Activated CD4-positive, alpha-beta memory T cell treated with anti-CD3 and anti-CD28 coated beads, Interleukin-2, amount 10 ng/mL, durations not matched to agents 7 days and 5 days (primary cell): ENCODE measurements at places on chromosomes 4 and X. TPM values are rescaled to one million over a fixed set of nuclear protein-coding genes. Genes with fewer than 3 reads are reported as not detected.

AFM gene
- total RNA-seq: not detected

AVPR2 gene
- not detected for total RNA-seq

VSIG4 gene
- total RNA-seq: not detected

RASGEF1B gene
- 2.4 TPM for total RNA-seq

KLB gene
- total RNA-seq: not detected

GAGE1 gene
- not detected for total RNA-seq

LRRC66 gene
- 0.30 TPM for total RNA-seq

SULT1E1 gene
- total RNA-seq: not detected

PPP4R3C gene
- total RNA-seq: not detected

MAGEC1 gene
- total RNA-seq: not detected

ASB9 gene
- 1.4 TPM for total RNA-seq

PFKFB1 gene
- 0.45 TPM for total RNA-seq

POLN gene
- total RNA-seq: 3.3 TPM

DKK2 gene
- not detected for total RNA-seq

NHSL2 gene
- total RNA-seq: 8.7 TPM

SULT1B1 gene
- 3.9 TPM for total RNA-seq

TRIM61 gene
- total RNA-seq: 1.1 TPM

FRG1 gene
- 73.4 TPM for total RNA-seq

PAGE2 gene
- not detected for total RNA-seq

NAA11 gene
- total RNA-seq: not detected

YIPF7 gene
- total RNA-seq: not detected

OTOP1 gene
- total RNA-seq: not detected

ATP1B4 gene
- not detected for total RNA-seq

GUCY1A1 gene
- not detected for total RNA-seq

ARMCX1 gene
- 0.45 TPM for total RNA-seq

TSR2 gene
- 25.5 TPM for total RNA-seq

GYPE gene
- 0.25 TPM for total RNA-seq

ZNF157 gene
- total RNA-seq: 0.18 TPM

FMR1NB gene
- total RNA-seq: not detected

SHISA3 gene
- 0.60 TPM for total RNA-seq

ADAMTS3 gene
- not detected for total RNA-seq

RNF212 gene
- total RNA-seq: 0.88 TPM

RGN gene
- not detected for total RNA-seq

CEP135 gene
- 18.0 TPM for total RNA-seq

TLR1 gene
- 12.0 TPM for total RNA-seq
